Astrocyte (in vitro differentiated cells and primary cell): ENCODE measurements at places on chromosomes 11 and 22.

GRCh38 chr11:117918366-117919255, 10.6 kb downstream of the TMPRSS13 start:
- DNase-seq, result no peak

- DNase-seq, result peak; percentile 41
Measured at GRCh38 chr11:28346721-28347120, 238.5 kb downstream of the METTL15 start.

GRCh38 chr22:35782504-35782903, 64.8 kb downstream of the APOL5 start:
- peak; percentile 47 for DNase-seq

GRCh38 chr11:120651836-120652235, 140.3 kb downstream of the GRIK4 start:
- DNase-seq, result no peak

GRCh38 chr11:132452616-132453015, 1079.7 kb downstream of the OPCML start:
- DNase-seq, result no peak

DNA sequence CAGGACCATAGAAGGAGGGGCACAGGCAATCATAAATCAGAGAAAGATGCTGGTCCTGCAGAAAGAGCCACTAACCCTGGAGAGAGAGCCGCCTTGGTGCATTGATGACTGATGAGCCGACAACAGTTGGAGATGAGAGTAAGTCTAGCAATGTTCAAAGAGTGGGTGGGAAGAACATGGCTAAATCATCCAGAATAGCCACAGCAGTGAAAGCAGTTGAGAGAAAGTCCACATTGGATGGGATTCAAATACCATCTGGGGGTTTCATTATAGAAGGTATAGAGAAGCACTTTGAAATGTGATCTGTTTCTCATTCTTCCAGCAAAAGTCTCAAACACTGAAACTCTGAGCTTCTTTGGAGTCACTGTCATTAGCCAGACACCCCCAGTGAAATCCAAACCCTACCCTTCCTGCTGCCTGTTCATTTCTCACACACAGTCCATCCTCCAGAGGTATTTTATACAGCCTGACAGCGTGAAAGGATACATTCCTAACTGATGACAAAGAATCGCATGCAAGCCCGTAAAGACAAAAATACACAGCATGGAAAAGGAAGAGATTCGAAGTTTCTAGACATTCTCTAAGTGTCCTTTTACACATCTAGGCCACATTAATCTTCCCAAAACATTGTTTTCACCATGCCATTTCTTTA, 303.1 kb upstream of the MPPED2 start:
- peak; percentile 65 for DNase-seq

- DNase-seq, result no peak
Measured at GRCh38 chr11:123587559-123587958, 66.9 kb downstream of the SCN3B start.

- no peak for DNase-seq
Measured at GRCh38 chr11:6892400-6892799, at the start of gene OR2D2. TSS of gene OR2D2 (minus strand) at chr11:6892500. CDS start at chr11:6892500, 0 bp downstream.

- no peak for DNase-seq
Measured at GRCh38 chr11:115693002-115693401, 188.8 kb upstream of the CADM1 start.

GRCh38 chr11:95715777-95716241, 73.8 kb downstream of the FAM76B start:
- DNase-seq, result peak; percentile 98

GRCh38 chr11:35662061-35662648, 420 bp upstream of the TRIM44 start:
- DNase-seq, result no peak

- DNase-seq, result peak; percentile 48
Measured at GRCh38 chr11:84249344-84250135, 963.4 kb upstream of the CCDC90B start.

DNA sequence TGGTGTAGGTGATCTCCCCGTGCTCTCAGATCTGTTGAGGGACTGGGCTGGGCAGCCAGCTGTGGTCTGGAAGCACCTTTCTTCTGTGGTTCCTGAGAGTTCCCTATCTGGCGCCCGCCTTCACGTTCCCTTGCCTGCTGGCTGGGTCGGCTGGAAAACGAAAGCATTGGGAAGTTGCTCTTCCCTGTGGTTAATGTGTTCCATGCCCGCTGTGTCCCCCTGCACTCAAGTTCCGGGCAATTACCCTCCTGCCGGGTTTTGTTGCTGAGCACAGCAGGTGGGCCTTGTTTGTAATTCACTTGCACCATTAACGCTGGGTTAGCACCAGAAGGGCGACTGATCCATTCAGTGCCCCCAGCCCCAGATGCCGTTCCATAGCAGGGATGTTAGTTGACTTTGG, 134.1 kb downstream of the GRIK4 start:
- no peak for DNase-seq

- DNase-seq, result no peak
Measured at GRCh38 chr11:43546561-43547429, 133.7 kb upstream of the HSD17B12 start.

DNA sequence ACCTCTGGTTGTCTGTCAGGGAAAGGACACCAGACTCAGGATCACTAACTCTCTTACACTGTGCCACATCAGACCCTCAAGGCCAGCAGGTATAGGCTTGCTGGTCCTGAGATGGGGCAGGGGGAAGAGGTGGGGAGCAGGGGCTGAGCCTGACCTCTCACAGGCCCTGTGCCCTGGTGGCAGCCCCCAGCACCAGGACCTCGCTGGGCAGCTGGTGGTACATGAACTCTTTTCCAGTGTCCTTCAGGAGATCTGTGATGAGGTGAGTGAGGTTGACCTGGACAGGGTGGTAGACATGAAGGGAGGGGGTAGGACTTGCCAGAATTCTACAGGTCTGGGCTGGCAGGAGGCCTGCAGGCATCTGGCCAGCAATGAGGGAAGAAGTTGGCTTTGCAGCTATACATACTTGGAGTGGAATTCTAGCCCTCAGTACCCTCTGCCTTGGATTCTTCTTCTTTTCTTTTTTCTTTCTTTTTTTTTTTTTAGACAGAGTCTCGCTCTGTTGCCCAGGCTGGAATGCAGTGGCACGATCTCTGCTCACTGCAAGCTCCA, 1.4 kb downstream of the NUDT22 start:
- DNase-seq, result no peak

DNA sequence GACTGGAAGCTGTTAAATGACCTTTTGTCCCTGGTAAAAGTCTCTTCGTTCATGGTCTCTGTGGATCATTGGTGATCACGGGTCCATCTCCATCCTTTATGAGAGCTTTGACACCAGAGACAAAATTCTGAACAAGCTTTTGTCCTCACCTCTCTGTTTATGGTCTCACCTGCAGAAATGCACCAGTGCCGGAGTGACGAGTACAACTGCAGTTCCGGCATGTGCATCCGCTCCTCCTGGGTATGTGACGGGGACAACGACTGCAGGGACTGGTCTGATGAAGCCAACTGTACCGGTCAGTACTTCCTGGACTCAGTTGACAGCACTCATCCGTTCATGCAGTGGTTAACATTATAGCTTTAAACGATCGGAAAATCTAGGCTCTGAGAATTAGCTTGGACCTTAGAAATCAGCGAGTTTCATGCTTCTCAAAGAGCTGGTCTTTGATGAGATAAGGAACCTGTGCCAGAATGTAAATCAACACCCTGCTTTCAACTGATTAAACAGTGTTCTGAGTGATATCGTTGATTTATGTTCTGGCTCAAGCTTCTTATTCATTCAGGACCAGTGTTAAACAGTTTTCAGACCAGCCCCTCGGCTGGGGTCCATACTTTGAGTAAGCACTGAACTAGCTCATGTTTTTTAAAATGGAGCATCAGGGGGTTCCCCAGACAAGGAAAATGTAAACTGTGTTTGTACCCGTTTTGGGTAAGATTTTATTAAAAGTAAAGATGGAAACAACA, 124.5 kb upstream of the SORL1-AS1 start:
- DNase-seq, result no peak

- DNase-seq, result peak; percentile 64
Measured at GRCh38 chr22:38032681-38033521, 24.3 kb upstream of the PICK1 start.

- DNase-seq, result no peak
Measured at GRCh38 chr11:46611526-46612304, 5.3 kb downstream of the HARBI1 start.
